T-helper 22 cell (primary cell): ENCODE measurements at places on chromosomes 3 and 15.

DNA sequence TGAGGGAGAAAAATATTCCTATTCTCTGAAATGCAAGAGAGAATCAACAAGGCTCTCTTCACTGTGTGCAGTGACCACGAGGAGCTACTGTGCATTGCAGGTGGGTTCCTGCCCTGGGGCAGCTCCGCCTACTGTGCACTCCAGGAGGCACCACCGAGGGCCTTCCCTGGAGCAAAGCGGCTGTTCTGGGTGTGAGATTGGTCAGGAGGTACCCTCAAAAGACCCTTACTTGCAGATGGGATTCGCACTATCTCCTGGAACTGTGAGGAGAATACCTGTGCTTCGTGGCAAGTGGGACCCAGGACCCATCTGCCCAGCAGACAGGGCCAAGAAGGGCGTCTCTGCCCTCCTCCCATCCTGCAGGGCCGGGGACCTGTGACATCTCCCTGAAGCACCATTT is 68.9 kb downstream of the CYFIP1 start:
- no peak for DNase-seq

- no peak for DNase-seq
These were observed 52.0 kb downstream of the DZIP1L start for GRCh38 chr3:138063416-138063815.

DNA sequence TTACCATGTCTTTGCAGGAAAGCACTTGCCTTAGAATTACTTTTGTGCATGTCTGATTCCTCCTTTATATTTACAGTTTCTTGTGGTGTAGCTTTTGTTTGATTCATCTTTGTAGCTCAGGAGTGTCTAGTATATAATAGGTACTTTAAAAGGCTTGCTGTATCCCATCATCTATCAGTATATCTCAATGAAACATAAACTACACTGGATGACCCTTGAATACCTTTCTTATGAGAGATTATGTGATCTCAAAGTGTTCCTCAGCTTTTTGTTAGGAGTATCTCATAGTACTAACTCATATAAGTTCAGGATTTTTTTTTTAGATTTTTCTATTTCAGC is 234.8 kb downstream of the PYDC2 start:
- no peak for DNase-seq

- DNase-seq, result no peak
These were observed 46.6 kb upstream of the CD47 start for GRCh38 chr3:108137460-108137814.

DNA sequence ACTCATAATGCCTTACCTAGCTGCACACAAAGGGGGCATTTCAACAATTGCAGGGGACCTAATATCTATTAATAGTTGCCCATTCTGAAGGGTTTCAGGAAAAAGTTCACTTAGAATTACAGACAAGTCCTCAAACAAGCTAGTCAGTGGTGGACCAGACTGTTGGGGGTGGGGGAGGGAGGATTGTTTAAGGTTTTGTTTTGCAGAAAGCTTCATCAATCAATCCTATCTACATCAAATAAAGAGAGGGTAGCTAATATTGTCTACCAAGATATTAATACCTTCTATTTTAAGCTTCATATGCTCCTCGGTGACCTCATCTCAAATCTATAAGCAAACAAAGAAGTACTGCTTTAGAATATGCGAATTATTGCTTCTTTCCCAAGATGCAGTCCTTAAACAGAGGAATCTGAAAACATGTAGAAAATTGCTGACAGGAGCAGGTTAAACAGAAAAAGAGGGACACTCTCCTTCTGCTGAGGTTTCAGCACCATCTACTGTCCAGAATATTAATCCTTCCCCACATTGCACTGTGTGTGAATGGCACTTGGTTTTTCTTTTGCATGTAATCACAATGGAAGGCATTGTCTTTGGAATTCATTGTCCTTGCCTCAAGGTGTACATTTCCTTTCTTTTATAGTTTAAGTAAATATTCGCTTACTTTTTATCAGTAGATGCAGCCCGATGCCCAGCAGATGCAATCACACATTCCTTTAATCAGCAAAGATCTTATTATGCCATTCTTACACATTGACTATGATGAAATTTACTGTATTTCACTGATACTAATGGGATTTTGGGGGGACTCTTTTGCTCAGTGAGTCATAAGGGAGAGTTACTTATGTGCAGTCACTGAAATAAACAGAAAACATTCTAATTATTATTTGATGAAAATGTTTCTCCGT is 94.7 kb downstream of the IL5RA start:
- no peak for DNase-seq

GRCh38 chr3:149771652-149772271 is 19.5 kb upstream of the COMMD2 start:
- no peak for DNase-seq

GRCh38 chr15:95175914-95176658 is 944.7 kb downstream of the MCTP2 start:
- DNase-seq, result no peak

- no peak for DNase-seq
These were observed 3.3 kb downstream of the RFX7 start for GRCh38 chr15:56240390-56240789.

- DNase-seq, result no peak
These were observed 66.5 kb upstream of the SH3GL3 start for GRCh38 chr15:83380682-83381081.
